ENCODE measurements at places on chromosomes 3 and 15. TPM values are rescaled to one million over a fixed set of nuclear protein-coding genes. Genes with fewer than 3 reads are reported as not detected.

Gene ANP32A
- 30.6 TPM for total RNA-seq

Gene CHRM5
- total RNA-seq: not detected

Gene CAND2
- 2.2 TPM for total RNA-seq

Gene GXYLT2
- total RNA-seq: 0.85 TPM

Gene CIAO2A
- 64.8 TPM for total RNA-seq

Gene ABHD17C
- total RNA-seq: 33.5 TPM

Gene MAPKBP1
- 14.9 TPM for total RNA-seq

Gene CCDC33
- total RNA-seq: not detected

Gene GOLGA6L7
- total RNA-seq: not detected

Gene TTLL13
- not detected for total RNA-seq

Gene KBTBD13
- total RNA-seq: under 0.01 TPM

Gene RAP2B
- total RNA-seq: 34.1 TPM

Gene ITIH1
- not detected for total RNA-seq

Gene PTH1R
- 2.7 TPM for total RNA-seq

Gene ADAMTSL3
- 1.9 TPM for total RNA-seq

Gene SPATA12
- total RNA-seq: not detected

Gene PTPRG
- total RNA-seq: 14.7 TPM

Gene SERPINI2
- not detected for total RNA-seq

Gene CRTAP
- 256 TPM for total RNA-seq
